GM23338 (cell line): ENCODE measurements at places on chromosomes 4 and X. TPM values are rescaled to one million over a fixed set of nuclear protein-coding genes. Genes with fewer than 3 reads are reported as not detected.

PAK3 gene
- total RNA-seq: 3.6 and 5.0 TPM in 2 replicates

MMRN1 gene
- not detected in 2 replicates for total RNA-seq

CSAG3 gene
- not detected in 2 replicates for total RNA-seq

MMAA gene
- total RNA-seq: 4.8 and 5.9 TPM in 2 replicates

FHIP1A gene
- 95.8 and 108 TPM in 2 replicates for total RNA-seq
